CD8-positive, alpha-beta memory T cell (primary cell): ENCODE measurements at places on chromosomes 3 and 15. TPM values are rescaled to one million over a fixed set of nuclear protein-coding genes. Genes with fewer than 3 reads are reported as not detected.

DNA sequence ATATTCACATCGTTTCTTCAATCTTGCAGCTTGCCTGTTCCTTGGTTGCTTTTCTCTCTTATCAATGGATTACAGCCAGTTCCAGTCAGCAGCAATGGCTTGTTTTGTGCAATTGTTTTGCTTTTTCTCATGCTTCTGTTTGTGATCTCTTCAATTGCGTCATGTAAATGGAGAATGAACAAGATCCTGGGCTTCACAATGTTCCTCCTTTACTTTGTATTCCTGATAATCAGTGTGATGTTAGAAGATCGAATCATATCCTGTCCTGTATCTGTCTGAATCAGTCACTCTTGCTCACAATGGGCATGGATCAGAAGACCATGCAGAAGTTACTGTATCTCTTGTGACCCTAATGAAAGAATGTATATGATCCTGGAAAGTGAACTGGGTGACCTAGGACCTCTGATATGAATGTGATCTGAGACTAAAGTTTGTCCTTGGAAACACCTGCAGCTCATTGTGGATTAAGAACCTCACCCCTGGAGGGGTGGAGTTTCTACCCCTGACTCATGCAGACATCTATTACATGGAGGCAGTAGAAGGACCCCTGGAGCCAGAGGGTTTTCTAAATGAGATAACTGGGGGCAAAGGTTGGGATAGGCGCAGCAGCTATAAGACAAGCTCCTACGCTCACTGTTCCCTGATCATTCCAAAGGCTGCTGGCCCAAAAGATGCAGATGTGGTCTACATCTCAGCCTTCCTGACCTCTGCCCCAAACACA is 32.2 kb downstream of the SLC24A1 start:
- DNase-seq, result no peak

SAXO2 gene
- total RNA-seq, result 1.6 TPM

DNA sequence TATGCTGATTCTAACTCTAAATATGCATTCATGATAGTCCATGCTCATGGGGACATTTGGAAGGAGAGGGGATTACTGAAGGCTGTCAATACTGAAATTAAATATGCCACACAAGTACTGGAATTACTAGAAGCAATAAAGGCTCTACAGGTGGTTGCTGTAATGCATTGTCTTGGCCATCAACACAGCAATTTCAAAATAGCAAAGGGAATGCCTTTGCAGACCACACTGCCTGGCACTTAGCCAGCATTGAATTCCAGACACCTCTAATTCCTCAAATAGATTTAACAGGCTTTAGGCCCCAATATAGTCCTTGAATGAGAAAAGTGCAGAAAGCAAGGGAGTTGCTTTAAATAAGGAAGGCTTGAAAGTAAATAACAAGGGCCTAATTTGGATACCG is 115.8 kb upstream of the PLCL2 start:
- no peak for DNase-seq

TGM4 gene
- not detected for total RNA-seq

- no peak for DNase-seq
These were observed 552.9 kb upstream of the SUCLG2 start for GRCh38 chr3:68207327-68207726.

NXPE3 gene
- 17.2 TPM for total RNA-seq

DNA sequence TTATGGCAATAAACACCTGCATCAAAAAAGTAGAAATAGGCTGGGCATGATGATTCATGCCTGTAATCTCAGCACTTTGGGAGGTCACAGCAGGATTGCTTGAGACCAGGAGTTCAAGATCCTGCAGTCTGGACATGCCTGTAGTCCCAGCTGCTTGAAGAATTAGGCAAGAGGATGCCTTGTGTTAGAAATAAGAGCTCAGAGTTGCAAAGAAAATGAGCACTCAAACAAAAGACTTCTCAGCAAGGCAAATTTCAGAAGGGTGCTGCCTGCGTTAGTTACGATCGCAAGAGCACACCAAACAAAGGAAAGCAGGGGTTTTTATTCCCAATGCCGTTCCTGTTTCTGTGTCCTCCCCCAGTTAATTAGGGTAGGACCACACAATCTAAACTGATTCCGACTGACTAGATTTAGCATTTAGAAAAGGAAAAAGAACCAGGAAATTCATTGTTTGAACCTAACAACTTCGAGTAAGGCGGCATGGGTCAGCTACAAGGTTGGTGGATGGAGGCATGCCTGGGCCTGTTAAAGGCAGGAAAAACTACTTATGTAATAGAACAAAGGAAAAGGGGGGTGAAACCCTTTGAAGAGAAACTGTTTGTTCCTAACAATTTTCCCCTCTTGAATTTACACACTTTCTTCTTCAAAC is 55.5 kb downstream of the DLG1 start:
- no peak for DNase-seq

DNA sequence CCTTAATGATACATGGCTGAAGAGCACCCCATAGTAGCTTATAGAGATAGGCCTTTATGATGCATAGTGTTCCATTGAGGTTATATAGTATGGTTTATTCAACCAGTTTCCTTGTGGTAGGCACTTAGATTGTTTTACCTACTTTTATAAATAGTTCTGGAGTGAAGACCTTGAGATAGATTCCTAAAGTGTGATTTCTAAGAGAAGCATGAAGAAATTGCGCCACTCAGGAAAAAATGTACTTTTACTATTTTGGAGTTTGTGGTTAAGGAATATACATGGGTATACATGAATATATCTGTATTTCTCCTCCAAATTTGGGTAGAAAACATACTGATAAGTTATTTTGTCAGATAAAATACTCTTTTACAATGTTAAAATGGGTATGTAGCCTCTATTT is 70.5 kb downstream of the CHD2 start:
- DNase-seq, result no peak
